B cell (primary cell): ENCODE measurements at places on chromosomes 12 and 14. TPM values are rescaled to one million over a fixed set of nuclear protein-coding genes. Genes with fewer than 3 reads are reported as not detected.
A peak's percentile ranks its signal among the peaks of the same experiment; 100 is the strongest.

Gene ADCY4
- 2.3 and 3.4 TPM in 2 replicates for polyA plus RNA-seq

DNA sequence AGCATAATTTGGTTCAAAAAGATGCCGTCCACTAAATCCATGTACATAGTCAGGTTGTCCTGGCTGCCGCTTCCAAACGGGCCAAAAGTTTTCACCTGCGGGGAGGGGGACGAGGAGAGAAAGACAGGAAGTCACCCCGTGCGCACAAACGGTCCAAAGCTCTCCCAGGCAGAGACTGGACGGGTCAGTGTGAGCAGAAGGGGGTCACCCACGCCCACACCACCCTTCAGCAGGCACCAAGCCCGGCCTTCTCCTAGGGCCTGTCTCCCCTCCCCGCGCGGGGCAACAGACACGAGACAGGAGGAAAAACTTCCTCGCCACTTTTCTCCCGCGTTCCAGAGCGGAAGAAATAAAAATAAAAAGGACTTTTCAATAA lies 888 bp downstream of the CCDC88C start:
- DNase-seq = no peak
- H3K27me3 ChIP-seq = no peaks in the 10 kb centered on the region
- peak overlapping the region; percentile 86 for H3K4me3 ChIP-seq
- H3K4me1 ChIP-seq = peaks cover 56% of the 10 kb centered on the region
- no peaks in the 10 kb centered on the region for H3K36me3 ChIP-seq

GRCh38 chr12:119659289-119659897 lies 8.5 kb upstream of the PRKAB1 start:
- no peak overlapping the region for H3K4me3 ChIP-seq

DNA sequence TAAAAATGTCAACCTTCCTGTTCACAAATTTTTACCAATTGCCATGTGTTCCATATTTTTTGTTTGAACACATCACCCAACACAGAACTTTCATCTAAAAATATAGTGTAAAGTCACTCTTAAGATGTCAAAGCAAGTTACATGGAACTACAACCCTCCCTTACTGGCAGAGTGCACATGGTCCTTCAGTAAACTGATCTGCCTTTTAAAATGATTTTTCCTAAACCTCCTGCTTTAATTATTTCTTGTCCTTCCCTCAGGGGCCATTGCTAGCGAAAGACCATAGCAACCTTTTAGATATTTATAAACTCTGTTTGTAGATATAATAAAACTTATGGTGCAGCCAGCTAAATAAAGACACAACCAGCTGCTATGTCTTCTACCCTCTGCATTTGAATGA lies 255.2 kb upstream of the FAR2 start:
- DNase-seq = no peak
- H3K27me3 ChIP-seq = no peaks in the 10 kb centered on the region
- no peaks in the 10 kb centered on the region for H3K36me3 ChIP-seq
- H3K4me1 ChIP-seq = no peaks in the 10 kb centered on the region
